Activated T-helper 1 cell treated with anti-CD3 and anti-CD28 coated beads, Interleukin-12 subunit alpha, Interleukin-12 subunit beta, Interleukin-2, Interleukin-4 antibody, amounts not matched to agents 30 ng/mL and 10 ng/mL and 1 ng/mL, durations not matched to agents 14 hours and 24 hours and 36 hours (primary cell): ENCODE measurements at places on chromosomes 4 and X. TPM values are rescaled to one million over a fixed set of nuclear protein-coding genes. Genes with fewer than 3 reads are reported as not detected.

Gene IQCM
- not detected in 2 replicates for total RNA-seq

Gene CLNK
- total RNA-seq = 0.57 and 1.1 TPM in 2 replicates

Gene IL21
- total RNA-seq = 136 and 138 TPM in 2 replicates

Gene RBMXL3
- total RNA-seq = not detected in 2 replicates

Gene KCND1
- 3.3 and 4.0 TPM in 2 replicates for total RNA-seq

Gene GSTCD
- 17.0 and 20.9 TPM in 2 replicates for total RNA-seq

Gene ERCC6L
- total RNA-seq = 7.4 and 7.5 TPM in 2 replicates

Gene C4orf51
- not detected in 2 replicates for total RNA-seq

Gene TCP11X2
- not detected in 2 replicates for total RNA-seq

Gene ATP1B4
- total RNA-seq = not detected in 2 replicates

Gene ODAPH
- 0.54 and 1.4 TPM in 2 replicates for total RNA-seq

Gene JCHAIN
- total RNA-seq = not detected in 2 replicates

Gene NLGN3
- 1.1 and 1.6 TPM in 2 replicates for total RNA-seq
